ENCODE measurements at places on chromosomes 6 and 20. TPM values are rescaled to one million over a fixed set of nuclear protein-coding genes. Genes with fewer than 3 reads are reported as not detected.

- DNase-seq, result no peak
These were observed 10.4 kb downstream of the CYP24A1 start for GRCh38 chr20:54163402-54163801.

DNA sequence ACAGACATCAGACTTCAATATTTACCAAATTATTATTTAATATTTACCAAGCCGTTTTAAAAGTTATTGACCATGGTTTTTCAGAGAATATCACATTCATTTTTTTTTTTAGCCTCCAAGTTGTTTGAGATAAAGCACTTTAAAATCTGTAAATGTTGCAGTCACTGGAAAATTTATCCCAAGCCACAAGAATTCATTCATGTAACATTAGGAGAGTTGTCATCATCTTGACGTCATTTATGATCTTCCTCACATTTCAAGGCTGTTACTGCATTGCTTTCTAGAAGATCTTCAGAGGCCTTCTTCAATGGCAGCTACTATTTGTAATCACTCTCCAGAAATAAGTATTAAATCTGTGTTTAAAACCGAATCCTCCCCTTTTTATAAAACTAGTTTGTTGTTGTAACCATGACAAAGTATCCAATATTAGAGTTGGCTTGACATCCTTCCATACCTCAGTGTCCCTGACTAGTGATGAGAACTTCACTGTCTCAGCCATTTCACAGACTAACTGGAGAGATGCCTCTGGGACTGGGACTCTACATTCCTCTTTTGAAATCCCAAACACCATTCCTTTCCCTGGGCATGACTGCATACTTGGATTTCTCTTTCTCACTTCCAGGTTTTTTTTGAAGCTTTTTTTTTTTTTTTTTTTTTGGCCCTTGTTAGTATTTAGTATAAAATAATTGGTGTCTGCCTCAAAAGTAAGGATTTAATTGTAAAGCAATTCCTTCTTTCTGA lies 100.1 kb downstream of the ZFAND3 start:
- no peak for DNase-seq

- no peak for DNase-seq
These were observed 32.1 kb downstream of the KIAA1755 start for GRCh38 chr20:38228436-38228835.

- DNase-seq, result no peak
These were observed 23.7 kb upstream of the FUCA2 start for GRCh38 chr6:143535189-143535614.

- no peak for DNase-seq
These were observed 85.5 kb upstream of the ZNF217 start for GRCh38 chr20:53678990-53679596.

DNA sequence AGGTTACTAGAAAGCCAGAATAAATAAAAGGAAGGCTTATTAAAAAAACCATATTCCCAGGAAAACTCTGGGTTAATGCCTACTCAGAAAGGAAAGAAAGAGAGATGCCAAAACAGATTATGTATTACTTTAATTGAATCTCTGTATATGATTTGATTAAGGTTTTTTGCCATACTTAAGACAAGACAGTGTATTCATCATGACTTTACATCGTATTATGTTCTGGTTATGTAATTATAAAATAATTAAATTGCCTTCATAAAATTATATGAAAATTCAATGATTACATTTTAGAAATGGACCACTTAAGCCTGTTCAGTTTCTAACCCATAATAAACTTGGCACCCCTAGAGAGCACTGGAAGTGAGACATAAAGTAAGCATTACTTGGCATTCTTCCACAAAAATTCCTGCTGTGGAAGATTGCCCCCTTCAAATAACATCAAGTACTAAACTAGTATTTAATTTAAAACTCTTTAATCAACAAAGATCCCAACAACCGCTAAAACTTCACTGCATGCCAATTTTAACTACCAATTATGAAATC lies 20.8 kb upstream of the IBTK start:
- DNase-seq, result no peak

DNA sequence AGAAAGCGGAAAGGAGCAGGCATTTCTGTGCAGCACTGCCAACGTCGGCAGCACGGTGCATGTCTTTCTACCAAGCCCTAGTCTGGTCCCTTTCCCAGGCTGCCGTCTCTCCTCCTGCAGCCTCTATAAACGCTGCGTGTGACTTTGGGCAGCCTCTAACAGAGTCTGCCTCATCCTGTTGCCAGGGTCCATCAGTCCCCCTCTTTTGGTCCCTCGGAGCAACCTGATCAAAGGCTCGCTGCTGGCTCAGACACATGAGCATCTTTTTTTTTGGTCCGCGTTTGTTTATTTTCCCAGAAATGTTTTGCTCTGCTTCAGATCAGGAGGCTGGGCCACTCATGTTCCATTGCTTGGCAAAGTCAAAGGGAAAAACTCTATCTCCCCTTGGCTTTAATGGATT lies 166.8 kb upstream of the CST7 start:
- no peak for DNase-seq

DNA sequence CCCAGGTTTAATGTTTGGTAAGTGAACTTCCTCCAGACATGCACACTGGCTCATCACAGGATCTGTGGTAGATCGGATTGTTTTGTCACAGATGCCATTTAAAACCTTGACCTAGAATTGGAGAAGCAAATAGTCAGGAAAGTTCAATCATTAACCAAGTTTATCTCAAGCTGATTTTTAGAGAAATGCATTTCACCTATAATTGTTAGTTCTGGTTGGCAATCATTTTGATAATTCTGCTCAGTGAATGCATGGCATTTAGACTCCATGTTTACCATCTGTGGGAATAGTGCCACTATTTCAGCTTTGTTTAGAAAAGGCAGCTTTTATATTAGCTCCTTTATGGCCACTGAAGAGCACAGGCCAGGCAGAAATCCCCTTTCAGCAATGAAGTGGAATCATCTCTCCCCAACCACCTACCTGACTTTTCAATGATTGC lies 73.9 kb upstream of the IPCEF1 start:
- no peak for DNase-seq

GRCh38 chr6:30157999-30158398 lies 3.0 kb downstream of the TRIM10 start:
- no peak for DNase-seq

- peak; percentile 45 for DNase-seq
These were observed 910 bp upstream of the PCSK2 start for GRCh38 chr20:17225851-17226409.

Gene SLC16A10
- total RNA-seq, result 9.3 TPM

DNA sequence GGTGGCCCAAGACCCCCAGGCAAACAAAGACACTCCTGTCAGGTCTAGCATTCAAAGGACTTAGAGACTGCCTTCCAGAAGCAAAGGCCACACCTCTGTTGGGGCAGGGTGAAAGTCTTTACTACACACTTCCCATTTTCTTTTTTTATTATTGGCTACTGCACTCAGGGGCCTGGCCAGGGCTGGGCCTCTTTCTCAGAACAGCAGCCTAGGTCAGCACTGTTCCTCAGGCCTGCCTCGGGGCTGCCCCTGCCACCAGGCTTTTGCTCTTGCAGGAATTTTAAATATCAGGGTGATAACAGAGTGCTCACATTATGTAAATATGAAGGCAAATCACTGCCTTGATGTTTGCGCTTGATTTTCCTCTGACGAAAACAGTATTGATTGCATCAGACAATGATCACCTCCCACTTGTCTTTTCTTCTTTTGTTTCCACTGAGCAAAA lies 18.5 kb downstream of the GSTA4 start:
- DNase-seq, result no peak

Data from H9 (cell line).